Activated naive CD8-positive, alpha-beta T cell treated with anti-CD3 and anti-CD28 coated beads, Interleukin-2, amount 10 ng/mL, durations not matched to agents 7 days and 5 days (primary cell): ENCODE measurements at places on chromosomes 6 and 20. TPM values are rescaled to one million over a fixed set of nuclear protein-coding genes. Genes with fewer than 3 reads are reported as not detected.

- DNase-seq, result no peak
Measured at GRCh38 chr20:35472209-35472608, 16.8 kb downstream of the CEP250 start.

- DNase-seq, result no peak
Measured at GRCh38 chr6:126848119-126848518, 270.4 kb upstream of the RSPO3 start.

GRCh38 chr6:123203928-123204327 lies 207.9 kb downstream of the CLVS2 start:
- DNase-seq, result no peak

DNA sequence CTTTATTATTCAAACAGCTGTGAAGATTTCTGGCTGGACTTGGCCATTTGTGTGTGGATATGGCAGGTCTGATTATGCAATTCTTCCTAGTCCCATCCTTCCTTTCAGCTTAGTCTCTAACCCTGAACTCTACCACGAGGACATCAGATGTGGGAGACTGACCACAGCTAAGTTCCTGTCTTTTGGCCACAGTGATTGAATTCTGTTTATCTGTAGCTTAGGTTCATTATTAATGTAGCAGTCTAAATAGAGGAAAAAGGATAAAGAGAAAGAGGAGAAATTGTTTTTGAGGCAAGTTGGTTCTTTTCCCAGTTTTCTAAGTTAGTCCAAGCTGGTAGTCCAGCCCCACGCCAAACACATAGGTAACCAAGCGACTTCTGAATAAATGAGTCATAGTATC lies 598.9 kb downstream of the RFPL4B start:
- DNase-seq, result no peak

The MYB gene
- 8.4 TPM for total RNA-seq
